ENCODE measurements at places on chromosomes 7 and 10. TPM values are rescaled to one million over a fixed set of nuclear protein-coding genes. Genes with fewer than 3 reads are reported as not detected.

MGAM2 gene
- 0.67 TPM for polyA plus RNA-seq

GRCh38 chr10:5482016-5482415, 17.4 kb downstream of the CALML5 start:
- DNase-seq = no peak

- no peak for DNase-seq
Observed at GRCh38 chr7:29885626-29886025, 79.3 kb downstream of the WIPF3 start.

DNA sequence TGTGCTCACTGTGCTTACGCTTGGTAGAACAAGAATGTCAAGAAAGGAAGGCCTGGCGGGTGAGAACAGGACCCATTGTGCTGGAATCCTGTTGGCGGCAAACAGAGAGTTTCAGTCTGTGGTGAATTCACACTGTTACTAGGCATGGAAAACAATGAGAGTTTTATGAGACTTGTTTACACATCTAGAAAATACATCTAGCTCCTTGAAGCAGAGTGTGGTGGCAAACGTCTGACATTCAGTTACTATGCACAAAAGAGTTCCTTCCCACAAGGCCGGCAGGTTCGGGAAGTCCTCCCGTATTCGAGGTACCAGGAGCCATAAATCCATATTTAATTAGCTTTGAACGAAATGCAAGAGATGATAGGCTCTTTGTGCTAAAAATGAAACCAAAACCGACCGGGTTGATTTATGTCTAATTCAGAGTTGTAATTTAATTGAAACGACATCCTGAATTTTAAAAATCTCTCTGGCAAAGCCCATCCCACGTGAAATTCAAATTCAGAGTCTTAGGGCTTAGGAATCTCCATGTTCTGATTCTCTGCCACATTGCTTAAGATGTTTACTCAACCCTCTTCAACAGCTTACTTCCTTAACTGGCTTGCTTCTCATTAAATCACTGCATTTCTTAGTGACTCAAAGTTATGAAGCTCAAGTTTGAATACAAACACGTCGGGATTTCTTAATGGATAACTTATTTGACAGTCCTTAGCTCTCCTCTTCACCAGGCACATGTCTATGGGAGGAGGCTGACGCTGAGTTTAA, 299.9 kb upstream of the PITRM1 start:
- DNase-seq = no peak

DNA sequence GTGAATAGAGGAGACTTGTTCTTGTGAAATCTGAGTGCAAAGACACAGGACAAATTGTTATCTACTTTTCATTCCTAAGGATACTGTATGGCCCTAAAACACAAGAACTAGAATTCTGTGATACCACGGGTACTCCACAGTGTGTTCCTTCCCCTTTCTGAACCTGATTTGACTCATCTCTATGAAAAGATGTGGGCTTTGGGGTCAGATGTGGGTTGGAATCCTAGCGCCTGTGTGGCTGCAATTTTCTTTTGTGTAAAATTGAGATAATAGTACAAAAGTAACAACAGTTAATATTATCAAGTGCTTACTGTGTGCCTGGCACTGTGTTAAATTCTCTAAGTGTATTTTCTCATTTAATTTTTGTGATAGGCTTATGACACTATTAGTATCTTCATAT, 8.1 kb downstream of the SRGN start:
- no peak for DNase-seq

ARHGAP22 gene
- polyA plus RNA-seq = 1.1 TPM

INMT gene
- 1.1 TPM for polyA plus RNA-seq

Data from right renal cortex interstitium (tissue), 3 donors.